ENCODE measurements at places on chromosomes 3 and 15.

GRCh38 chr15:60982249-60982910 is 246.7 kb downstream of the RORA start:
- no peak for DNase-seq

DNA sequence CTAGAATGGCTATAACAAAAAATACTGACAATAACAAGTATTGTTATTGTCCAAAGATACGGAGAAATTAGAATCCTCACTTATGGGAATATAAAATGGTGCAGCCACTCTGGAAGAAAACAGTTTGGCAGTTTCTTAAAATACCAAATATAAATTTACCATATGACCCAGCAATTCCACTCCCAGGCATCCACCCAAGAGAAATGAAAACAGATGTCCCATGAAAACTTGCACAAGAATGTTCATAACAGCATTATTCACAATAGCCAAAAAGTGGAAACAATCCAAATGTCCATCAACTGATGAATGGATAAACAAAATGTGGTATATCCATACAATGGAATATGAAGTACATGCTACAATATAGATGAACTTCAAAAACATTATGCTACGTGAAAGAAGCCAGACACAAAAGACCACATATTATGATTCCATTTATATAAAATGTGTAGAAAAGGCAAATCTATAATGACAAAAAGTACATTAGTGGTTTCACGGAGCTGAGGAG is 9.4 kb downstream of the AAGAB start:
- DNase-seq, result no peak

GRCh38 chr3:64687086-64687780 is 567 bp downstream of the ADAMTS9 start:
- no peak for DNase-seq

DNA sequence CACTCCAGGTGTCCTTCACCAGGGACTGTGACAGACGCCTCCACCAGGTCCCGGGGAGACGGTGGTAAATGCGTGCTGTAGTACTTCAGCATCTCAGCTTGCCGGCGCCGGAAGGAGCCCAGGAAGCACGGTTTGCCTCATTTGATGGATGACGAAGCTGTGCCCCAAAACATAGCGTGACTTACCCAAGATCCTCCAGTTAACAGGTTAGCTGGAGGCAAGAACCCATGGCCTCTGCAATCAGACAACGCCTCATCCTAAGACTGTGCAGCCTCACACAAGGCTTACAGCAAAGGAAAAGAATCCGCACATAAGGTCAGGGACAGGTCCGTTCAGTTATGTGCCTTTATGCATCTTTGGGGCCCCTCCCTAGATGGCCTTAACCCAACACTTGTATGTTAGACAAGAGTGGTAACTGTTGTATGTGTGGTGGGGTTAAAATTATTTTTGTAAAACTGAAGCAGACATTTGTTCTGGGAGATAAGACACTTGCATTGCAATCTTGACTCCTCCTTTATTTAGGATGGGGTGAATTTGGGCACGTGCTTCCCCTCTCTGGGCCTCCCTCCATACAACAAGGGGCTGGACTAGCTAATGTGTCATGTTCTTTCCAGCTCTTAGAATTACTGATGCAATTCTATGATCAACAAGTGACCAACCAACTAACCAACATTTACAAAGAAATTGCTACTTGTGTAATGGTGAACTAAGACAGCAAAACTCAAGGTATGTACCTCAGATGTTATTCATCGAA is 39.4 kb downstream of the VGLL4 start:
- no peak for DNase-seq

- DNase-seq, result no peak
These were observed 38.0 kb downstream of the EXOG start for GRCh38 chr3:38534180-38534579.

DNA sequence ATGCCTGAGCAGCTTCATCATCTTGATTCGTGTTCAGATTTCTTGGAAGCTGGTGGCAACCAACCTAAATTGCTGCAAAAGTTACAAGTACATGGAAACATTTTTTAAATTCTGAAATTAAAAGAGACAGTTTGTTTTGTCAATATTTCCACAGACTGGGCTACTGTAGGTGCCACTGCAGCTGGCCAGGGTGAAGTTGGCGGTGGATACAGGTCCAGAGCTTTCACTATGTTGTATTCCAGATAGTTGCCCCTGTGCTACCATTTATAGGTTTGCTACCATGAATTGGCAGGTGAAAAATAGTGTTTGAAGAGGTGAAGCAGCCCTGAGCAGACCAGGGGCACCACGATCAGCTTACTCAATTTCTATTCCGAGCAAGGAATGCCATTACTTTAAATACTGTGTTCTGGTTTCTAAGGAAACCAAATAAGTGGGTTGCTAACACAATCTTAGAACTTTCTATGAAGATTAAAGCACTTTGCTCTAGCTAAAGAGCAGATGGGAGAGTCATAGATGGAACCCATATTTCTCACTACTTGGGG is 21.2 kb upstream of the SHC4 start:
- DNase-seq, result no peak

GRCh38 chr3:52259035-52259434 is 13.5 kb downstream of the PPM1M start:
- no peak for DNase-seq

- peak; percentile 59 for DNase-seq
These were observed at the start of gene CACNA2D2 for GRCh38 chr3:50503504-50504342. Gene CACNA2D2, minus strand, starts transcription at chr3:50503634. Its CDS starts 211 bp downstream, at chr3:50503423.

GRCh38 chr15:83657549-83657948 is 3.6 kb downstream of the ADAMTSL3 start:
- DNase-seq, result no peak

- DNase-seq, result no peak
These were observed 185.9 kb downstream of the GREM1 start for GRCh38 chr15:32903591-32904290.

GRCh38 chr3:108406661-108407206 is 103.7 kb downstream of the MYH15 start:
- DNase-seq, result no peak

DNA sequence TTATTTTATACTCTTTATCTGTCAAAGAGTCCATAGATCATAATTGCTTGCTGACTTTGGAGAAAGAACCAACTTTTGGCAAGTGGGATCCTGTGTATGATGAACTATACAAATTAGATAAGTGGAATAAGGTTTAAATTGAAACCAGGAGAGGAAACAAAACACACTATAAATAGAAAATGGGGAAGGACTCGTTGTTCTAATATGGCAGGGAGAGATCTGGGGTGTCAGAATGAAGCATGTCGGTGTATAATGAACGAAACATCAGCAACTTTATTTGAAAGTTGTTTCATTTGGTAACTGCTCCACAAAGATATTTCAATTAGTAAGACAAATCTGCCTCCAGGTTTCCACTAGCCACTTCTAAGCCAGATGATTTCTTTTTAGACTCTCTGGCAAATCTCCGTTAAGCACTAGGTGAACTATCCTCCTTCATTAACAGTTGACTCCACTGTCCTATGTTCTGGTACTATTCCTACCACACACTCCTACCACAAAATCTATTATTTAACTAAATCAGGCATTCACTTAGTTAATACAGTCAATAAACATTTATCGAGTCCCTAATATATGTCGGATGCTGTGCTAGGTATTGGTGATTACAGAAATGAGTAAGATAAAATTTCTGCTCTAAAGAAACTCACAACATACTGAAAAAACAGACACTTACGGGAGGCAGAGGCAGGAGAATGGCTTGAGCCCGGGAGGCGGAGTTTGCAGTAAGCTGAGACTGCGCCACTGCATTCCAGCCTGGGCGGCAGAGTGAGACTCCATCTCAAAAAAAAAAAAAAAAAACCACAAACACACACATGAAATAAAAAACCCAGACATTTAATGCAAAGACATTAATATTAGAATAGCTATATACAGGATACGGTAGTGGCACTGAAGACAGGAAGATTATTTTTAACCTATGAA is 20.1 kb downstream of the SLC15A2 start:
- DNase-seq, result no peak

DNA sequence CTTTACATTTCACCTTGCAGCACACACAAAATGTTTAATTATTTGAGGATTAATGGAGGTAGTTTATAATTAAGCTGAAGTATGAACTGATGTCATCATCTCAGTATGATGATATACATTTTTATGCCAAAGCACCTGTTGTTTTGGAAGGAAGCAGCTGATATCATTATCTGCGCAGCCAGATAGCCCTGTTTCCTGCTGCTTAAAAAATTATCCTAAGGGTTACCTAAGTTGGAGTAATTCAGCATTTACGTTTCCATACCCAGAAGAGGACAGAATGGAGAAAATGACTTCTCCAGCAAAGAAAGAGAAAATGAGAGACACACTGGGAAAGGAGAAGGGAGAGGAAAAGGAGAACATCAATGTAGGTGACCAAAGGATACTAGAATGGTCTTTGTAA is 370.3 kb upstream of the PLSCR5 start:
- no peak for DNase-seq

DNA sequence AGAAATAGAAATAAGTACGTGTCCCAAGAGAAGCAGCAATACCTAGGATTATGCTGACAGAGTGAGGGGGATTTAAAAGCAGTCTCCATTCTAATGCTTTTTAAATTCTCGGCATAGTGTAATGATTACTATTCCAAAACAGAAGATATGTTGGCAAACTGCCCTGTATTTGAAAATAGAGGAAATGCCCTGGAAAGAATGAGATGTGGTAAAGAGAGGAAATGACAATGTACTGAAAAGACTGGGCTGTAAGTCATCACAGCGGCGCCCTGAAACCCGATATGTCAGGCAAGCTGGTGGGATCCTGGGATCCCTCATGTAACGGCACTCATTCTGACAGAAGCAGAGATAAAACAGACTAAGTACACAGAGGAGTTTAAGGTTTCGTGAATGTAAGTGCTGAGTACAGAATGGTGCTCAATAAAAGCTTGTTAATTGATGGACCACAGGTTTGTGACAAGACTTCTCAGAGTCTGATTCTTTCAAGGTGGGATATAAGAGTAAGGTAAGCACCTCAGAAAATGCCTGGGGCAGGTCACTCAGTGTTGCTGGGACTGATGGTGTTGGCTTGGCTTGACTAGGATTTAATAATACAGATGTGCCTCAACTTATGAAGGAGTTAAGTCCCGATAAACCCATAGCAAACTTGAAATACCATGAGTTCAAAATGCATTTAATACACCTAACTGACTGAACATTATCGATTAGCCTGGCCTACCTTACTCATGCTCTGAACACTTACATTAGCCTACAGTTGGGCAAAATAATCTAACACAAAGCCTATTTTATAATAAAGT is 91.4 kb downstream of the NFKBIZ start:
- peak; percentile 51 for DNase-seq

GRCh38 chr3:188687389-188687788 is 484.4 kb upstream of the TPRG1 start:
- no peak for DNase-seq

GRCh38 chr15:90232196-90232595 is 1.5 kb downstream of the CIB1 start:
- peak; percentile 30 for DNase-seq

- DNase-seq, result no peak
These were observed 219.0 kb upstream of the ONECUT1 start for GRCh38 chr15:53009093-53009492.

DNA sequence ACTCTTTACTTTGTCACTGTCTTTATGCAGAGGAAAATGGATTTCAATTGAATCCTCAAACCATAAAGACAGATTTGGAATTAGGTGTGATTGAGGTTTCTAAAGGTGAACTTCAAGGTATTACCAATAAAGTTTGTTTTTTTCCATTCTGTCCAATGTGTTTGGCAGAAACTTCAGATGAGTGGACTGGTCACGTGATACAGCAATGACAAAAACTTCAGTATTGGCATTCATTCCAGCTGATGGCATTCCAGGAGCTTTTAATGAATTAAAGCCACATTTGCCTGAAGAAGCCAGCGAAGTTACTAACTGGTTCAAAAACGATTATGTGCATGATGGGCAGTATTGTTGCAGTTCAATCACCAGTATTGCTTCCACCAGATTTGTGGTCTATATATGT is 4.5 kb upstream of the MASP1 start:
- DNase-seq, result no peak

- no peak for DNase-seq
These were observed 75.1 kb downstream of the ARRDC4 start for GRCh38 chr15:98035577-98036010.

GRCh38 chr15:50358845-50359244 is 3.8 kb upstream of the GABPB1 start:
- peak; percentile 50 for DNase-seq

GRCh38 chr15:68278345-68278594 is 725 bp downstream of the FEM1B start:
- DNase-seq, result no peak

- no peak for DNase-seq
These were observed 2.3 kb downstream of the PHLDB2 start for GRCh38 chr3:111861391-111861790.

DNA sequence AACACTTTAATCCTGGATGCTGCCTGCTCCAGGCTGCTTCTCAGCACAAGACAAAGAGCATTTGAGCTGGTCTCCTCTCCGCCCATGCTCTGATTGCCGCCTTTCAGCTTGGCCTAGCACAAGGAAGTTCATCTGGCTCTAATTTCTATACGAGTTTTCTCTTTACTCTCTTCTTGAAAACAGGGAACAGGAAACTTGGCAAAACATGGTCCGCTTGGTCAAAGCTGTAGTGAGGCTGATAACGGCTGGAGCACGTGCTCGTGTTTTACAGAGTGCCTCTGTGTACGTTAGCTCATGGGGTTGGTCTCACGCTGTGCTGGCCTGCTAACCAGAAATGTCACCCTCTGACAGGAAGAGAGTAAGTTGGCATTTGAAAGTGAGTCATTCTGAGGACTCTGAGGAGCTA is 19.2 kb downstream of the RARRES1 start:
- no peak for DNase-seq

DNA sequence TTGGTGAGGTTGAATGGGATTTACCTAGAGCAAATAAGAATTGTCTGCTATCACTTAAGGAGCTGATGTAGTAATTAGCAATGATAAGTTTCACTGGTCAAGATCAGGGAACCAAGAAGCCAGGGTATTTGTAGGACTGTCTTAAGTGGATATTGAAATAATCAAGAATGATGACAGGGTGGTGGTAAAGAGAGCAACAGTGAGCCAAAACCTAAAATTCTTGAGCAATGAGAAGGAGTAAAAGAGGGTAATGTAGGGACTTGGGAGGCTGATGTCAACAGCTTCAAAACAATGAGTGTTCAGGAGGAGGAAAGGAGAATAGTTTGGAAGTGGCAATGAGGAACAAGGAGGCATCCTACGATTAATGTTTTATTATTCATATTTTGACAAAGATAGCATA is 31.5 kb upstream of the SLC2A2 start:
- DNase-seq, result no peak
